ENCODE measurements at places on chromosomes 12 and 14.

- no peak for DNase-seq
These were observed 56.2 kb upstream of the RTRAF start for GRCh38 chr14:51933191-51933590.

DNA sequence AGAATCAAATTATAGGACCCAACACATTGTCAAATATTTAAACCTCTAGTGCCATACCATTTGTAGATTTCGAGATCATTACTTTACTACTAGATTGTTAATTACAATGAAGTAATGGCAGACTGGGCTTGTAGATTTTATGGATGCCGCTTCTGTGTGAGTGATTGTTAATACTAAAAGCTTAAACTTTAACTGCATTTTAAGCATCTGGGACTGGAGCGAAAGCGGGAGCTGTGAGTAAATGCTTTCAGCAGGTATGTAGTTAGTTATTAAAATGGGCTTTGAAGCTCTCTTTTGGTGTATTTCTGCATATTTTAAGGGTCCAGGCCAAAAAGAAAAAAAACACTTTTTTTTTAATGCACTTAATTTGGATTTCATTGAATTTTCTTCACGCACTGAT lies 519.3 kb downstream of the MED13L start:
- DNase-seq, result no peak

- no peak for DNase-seq
These were observed 8.5 kb upstream of the IL22 start for GRCh38 chr12:68261896-68262295.

DNA sequence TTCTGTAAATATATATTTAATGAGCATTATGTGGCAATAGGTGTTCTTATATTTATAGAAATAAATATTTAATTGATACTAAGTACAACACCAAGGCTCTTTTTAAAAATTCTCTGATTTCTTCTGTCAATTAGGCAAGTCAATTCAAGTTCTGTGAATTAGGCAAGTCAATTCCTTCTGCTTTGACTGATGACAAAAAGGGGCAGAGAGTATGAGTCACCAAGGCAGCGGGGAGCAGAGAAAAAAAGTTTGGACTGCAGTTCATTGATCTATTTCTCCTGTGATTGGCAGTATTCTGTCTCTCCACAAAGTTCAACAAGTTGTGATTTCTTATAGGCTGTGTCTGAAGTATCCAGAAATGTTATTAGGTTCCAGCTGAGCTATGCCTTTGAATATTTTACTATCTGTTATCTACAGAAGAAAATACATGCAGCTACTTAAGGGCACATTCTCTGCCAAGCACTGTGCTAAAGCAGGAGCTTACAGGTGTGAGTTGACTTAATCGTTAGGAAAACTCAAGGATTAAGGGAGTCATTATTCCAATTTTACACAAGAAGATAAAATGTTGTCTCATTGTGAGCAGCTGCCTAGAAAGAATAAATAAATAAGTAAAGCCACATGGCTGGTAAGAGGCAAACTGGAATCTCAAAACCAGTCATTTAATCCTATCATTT lies 206.4 kb upstream of the ALG10B start:
- DNase-seq, result no peak

DNA sequence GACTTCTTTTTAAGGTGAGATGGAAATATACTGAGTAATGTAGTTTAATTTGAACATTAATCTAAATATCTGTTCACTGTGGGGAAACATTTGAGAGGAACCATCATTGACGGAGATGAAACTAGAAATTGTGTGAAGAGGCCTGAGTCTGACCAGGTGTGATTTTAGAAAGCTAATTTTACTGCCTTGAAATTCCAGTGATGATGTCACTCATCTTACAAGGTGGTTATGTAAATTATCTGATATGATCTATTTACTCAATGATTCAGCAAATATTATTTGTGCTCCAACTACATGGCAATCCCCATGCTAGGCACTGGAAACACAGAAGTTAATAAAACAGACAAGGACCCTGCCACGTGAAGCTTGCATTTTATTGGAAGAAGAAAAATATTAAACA lies 435.7 kb upstream of the DCN start:
- no peak for DNase-seq

DNA sequence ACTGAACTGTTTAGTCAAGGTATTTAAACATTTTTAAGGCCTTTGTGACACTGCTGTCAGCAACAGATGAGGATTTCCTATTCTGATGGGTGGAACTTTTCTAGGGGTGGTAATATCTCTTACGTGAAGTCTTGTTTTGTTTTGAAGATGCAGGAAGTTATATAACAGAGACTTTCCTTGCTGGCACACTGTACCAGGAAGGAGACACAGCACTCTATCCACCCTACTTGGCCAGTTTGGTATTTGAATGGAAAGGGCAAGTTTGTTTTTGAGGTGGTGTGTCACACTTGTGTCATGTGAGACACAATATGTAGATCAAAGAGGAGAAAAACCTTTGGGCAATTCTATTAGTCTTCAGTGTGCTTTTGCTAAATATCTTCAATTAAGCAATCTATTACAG lies 51.6 kb upstream of the SRP54 start:
- DNase-seq, result no peak

DNA sequence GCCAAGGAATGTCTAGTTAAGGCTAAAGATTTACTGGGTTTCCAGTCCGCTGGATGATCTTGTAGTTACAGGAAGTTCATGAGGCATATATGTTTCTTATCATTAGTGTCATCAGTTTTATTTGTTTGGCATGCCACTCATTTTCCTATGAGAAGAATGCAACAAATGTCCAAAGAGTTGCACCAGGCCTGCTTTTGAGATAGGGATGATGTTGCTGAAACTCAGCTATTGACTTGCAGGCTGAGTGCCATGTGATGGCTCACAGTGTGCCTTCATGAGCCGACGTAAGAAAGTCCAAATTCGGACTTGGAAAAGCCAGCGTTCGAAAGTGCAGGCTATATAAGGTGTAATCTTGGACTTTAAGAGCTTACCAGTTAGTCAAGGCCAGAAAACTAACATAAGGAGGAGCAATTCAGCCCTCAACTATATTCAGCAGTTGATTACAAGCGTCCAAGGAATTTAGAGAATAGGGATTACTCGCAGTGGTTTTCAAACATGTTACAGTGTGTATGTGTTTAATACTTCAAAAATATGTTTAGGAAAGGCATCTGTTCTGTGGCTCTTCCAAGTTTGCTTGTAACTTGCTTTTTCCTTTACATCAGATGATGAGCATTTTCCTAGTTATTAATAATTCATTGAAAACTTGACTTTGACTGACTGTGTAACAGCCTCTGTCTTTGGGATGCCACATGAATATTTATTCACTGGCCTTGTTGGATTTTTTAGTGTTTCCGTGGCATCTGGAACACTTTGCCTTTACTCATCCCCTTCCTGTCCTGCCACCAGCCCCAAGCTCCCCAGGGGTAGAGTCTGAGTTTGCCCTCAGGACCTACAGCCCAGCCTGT lies 101.3 kb downstream of the LGMN start:
- no peak for DNase-seq

GRCh38 chr12:109948368-109948767 lies 47.8 kb downstream of the GIT2 start:
- no peak for DNase-seq

DNA sequence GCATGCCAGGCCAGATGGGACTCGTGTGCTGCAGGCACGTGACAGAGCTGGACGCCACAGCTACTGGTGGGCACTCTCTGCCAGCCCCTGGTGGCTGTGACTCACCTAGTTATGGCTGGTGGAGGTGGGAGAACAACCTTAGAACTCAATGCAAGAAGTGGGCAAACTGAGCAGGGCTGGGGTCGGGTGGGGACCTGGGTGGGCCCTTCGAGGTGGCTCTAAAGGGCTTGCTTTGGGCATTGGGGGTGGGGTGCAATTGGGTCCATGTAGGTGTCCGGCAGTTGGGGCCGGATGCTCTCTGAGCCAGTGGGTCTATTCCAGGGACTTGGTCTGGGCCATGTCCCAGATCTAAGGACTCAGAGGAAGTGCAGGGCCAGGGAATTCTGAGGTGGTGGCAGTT lies 5.1 kb upstream of the SERPINA12 start:
- DNase-seq, result no peak

DNA sequence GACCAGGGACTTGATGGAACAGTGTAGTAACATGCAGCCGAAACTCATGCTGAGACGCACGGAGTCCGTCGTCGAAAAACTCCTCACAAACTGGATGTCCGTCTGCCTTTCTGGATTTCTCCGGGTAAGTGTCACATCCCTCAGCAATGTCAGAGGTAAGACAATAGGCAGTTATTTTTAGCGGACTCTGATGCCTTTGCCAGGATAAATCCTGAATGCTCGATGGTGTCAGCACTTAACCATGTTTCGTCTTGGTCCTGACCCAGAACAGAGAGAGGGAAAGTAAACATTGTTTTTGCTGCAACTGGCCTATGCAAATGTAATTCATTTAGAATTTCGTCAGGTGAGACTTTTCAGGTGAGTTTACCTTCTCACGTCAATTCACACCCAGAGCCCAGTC lies 112.3 kb downstream of the PLXNC1 start:
- no peak for DNase-seq

DNA sequence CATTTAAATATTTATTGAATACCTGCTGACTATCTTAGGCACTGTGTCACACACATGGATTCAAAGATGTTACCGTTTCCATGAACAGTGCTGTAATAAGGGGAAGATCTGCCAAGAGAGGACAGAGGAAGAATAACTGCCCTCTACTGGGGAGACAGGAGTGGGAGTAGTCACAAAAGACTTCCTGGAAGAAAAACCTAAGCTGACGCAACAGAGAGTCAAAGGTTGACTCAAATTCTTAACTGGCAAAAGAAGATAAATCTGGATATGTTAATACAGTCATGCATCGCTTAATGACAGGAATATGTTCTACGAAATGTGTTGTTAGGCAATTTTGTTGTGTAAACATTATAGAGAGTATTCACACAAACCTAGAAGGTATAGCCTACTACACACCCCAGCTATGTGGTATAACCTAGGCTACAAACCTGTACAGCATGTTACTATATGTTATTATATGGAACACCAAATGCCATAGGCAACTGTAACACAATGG lies 51.5 kb downstream of the DCAF5 start:
- DNase-seq, result no peak

GRCh38 chr12:54299515-54300224 lies 1.1 kb downstream of the NFE2 start:
- DNase-seq, result no peak

- DNase-seq, result no peak
These were observed 46.6 kb downstream of the CNTN1 start for GRCh38 chr12:40738856-40739255.

DNA sequence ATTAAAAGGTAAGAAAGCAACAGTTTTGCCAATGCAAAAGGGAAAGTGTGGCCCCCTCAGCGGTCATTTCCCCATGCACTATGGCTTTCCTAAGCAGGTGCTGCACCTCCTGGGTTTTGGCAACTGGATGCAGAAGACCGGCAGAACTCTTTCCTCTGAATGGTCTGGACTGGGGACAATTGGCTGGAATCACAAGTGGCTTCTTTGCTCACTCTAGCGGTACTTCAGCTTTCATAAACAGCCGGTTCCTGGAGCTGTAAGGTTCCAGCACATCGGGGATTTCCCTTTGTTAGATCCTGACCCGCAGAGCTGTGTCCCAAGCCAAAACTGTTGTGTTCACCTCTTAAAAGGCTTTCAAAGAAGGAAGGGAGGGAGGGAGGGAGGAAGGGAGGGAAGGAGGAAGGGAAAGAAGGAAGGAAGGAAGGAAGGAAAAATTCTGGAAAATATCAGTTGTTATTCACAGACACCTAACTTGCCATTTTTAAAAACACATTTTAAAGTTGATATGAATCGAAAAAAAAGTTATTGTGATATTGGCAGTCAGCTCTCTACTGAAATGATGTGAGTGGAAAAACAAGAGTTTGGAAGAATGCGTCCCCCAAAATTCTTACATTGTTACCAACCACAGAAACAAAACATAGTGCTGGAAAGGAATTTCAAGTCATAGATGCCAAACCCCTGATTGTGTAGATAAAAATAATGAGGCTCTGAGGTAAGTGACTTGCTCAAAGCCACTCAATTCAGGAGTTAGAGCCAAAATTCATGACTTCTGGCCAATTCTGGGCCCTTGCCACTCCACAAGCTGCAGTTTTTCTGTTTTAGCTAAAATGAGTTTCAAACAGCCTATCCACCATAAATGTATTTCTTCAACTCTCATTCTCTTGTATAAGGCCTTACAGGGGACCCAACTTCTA lies 220.6 kb upstream of the HMGA2 start:
- no peak for DNase-seq

DNA sequence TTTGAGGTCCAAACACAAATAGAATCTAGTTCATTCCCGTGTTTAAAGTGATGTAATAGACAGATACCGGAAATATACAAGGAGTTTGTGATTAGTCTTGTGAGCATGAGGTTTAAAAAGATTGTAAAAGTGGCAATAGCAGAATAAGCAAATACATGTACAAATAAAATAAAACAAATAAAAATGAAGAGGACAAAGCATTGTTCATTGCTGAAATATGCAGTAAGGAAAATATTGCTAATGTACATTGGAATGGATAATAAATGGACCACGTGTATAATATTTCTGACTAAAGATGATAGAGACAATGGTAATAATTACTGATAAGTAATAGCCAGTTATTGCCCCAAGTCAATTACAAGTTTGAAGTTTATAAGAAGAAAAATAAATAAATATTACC lies 75.6 kb upstream of the RTL1 start:
- DNase-seq, result no peak

- no peak for DNase-seq
These were observed 210.6 kb downstream of the PHLDA1 start for GRCh38 chr12:75820848-75821578.

- DNase-seq, result no peak
These were observed 268.3 kb upstream of the SEL1L start for GRCh38 chr14:81801921-81802320.

GRCh38 chr12:47818467-47819137 lies 1.1 kb downstream of the HDAC7 start:
- DNase-seq, result no peak

- DNase-seq, result no peak
These were observed 179.9 kb upstream of the EEA1 start for GRCh38 chr12:93108985-93109384.

DNA sequence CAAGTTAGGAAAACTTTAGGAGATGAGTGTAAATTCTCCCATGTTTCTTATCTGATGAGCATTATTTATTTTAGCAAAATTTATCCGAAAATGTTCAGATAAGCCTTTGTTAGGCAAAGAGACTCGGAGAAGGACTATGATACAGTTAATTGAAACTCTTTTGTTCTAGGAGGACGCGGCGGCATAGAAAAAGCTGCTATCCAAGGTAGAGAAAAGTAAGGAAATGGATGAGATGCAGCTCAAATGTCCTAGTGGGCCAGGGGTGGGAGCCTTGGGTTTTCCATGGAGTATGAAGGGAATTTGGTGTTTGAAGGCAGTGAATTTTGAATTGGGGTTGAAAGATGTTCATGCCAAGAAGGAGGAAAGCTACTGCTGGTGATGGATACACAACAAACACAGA lies 1504.5 kb downstream of the AACS start:
- DNase-seq, result no peak

DNA sequence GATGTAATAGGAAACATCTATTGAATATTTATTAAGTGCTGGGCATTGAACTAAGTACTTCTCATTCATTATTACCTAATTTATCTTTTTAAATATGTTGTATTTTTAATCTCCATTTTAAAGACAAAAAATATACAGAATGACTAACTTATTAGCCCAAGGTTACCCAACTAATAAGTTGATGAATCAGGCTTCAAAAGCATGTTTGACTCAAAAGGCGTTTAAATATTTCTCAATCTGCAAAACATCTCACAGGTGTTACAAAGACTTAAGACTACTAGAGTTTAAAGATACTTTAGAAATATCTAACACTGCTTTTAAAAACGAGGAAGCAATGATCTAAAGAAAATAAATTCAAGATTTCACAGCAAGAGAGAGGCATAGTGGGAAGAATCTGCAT lies 457.4 kb upstream of the DCN start:
- no peak for DNase-seq

Data from stimulated activated CD8-positive, alpha-beta memory T cell treated with anti-CD3 and anti-CD28 coated beads, Interleukin-4, amount 100 ng/mL, for 4 hours (primary cell).